ENCODE measurements at places on chromosomes 12 and 14.
A peak's percentile ranks its signal among the peaks of the same experiment; 100 is the strongest.

GRCh38 chr14:20905676-20906075, 14.5 kb downstream of the RNASE3 start:
- peaks cover 9% of the 10 kb centered on the region for H3K27me3 ChIP-seq
- DNase-seq, result no peak
- peaks cover 1% of the 10 kb centered on the region for H3K36me3 ChIP-seq

DNA sequence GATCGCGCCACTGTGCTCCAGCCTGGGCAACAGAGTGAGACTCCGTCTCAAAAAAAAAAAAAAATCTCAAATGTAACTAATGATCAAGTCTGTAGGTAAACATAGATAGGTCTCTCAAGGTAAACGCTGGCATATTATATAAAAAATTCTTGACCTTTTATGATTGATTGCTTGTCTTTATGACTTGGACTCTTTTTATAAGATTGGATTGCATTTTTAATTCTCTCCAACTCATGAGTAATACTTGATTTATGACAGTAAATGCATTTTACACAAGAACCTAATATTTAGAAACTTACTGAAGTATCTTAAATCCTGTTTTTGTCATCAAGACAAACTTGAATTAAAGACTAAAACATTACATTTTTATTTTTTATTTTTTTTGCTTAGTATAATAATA, 16.1 kb downstream of the ARF6 start:
- H3K4me3 ChIP-seq, result no peak overlapping the region
- no peaks in the 10 kb centered on the region for H3K27me3 ChIP-seq
- DNase-seq, result no peak

GRCh38 chr12:9740106-9740750, 7.3 kb upstream of the CLECL1 start:
- H3K27me3 ChIP-seq, result no peaks in the 10 kb centered on the region
- peaks cover 47% of the 10 kb centered on the region for H3K4me1 ChIP-seq
- peaks cover 7% of the 10 kb centered on the region for H3K36me3 ChIP-seq

DNA sequence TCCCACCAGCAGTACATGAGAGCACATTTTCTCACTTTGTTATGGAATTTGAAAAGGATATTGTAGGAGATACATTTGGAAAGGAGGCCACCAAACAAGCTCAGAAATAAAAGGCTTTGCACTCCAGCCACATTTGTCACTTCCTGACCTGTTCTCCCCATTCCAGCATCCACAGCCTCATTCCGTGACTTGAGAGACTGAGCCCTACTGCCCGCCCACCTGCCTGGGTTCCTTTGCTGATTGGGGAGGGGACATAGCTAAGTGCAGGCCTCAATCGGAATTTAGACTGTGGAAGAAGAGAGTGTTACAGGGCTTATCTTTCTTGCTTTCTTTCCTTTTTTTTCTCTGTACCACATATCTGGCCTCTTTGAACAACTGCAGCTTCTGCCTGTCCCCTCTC, 735.4 kb upstream of the TMEM132C start:
- no peak overlapping the region for H3K4me3 ChIP-seq
- no peak overlapping the region for H3K27ac ChIP-seq
- H3K27me3 ChIP-seq, result no peaks in the 10 kb centered on the region
- no peaks in the 10 kb centered on the region for H3K4me1 ChIP-seq
- H3K36me3 ChIP-seq, result no peaks in the 10 kb centered on the region

GRCh38 chr14:99514552-99515300, 33.5 kb downstream of the CCNK start:
- no peak overlapping the region for H3K27ac ChIP-seq
- no peaks in the 10 kb centered on the region for H3K27me3 ChIP-seq

DNA sequence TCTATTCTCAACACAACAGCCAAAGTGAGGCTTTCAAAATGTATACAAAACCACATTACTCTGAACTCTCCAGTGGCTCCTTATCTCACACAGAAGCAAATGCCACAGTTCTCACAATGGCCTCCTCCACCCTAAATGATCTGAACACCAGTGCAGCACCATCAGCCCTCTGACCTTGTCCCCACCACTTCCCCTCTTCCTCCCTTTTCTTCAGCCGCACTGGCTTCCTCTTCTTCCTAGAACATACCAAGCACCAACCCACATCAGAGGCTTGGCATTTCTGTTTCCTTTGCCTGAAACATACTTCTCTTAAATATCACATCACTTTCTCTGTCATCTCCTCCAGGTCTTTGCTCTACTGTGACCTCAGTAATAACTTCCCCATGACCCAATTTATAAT, 66.3 kb downstream of the GPR135 start:
- DNase-seq, result no peak
- peaks cover 3% of the 10 kb centered on the region for H3K27me3 ChIP-seq
- no peak overlapping the region for H3K27ac ChIP-seq
- H3K4me3 ChIP-seq, result no peak overlapping the region
- H3K4me1 ChIP-seq, result peaks cover 9% of the 10 kb centered on the region
- peaks cover 3% of the 10 kb centered on the region for H3K36me3 ChIP-seq

DNA sequence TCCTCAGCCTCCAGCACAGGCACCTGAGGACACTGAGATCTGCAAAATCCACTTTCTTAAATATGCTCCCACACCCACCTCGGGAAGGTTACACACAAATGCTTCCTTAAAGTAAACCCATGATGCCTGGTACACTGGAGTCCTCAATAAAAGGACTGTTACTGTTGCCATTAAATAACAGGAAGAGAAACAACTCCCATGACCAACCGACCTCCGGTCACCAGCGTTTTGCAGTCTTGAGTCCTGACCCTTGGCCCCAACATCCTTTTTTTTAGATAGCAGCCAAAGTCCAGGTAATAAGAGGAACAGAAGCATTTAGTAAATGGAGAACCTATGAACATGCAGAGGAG, 42.4 kb downstream of the ITPK1 start:
- no peak for DNase-seq
- H3K4me3 ChIP-seq, result peak overlapping the region; percentile 79
- H3K27me3 ChIP-seq, result no peaks in the 10 kb centered on the region
- peak overlapping the region; percentile 80 for H3K27ac ChIP-seq
- peaks cover 2% of the 10 kb centered on the region for H3K36me3 ChIP-seq

- no peak overlapping the region for H3K27ac ChIP-seq
- no peak overlapping the region for H3K4me3 ChIP-seq
- no peak for DNase-seq
- peaks cover 8% of the 10 kb centered on the region for H3K4me1 ChIP-seq
- no peaks in the 10 kb centered on the region for H3K36me3 ChIP-seq
These were observed 6.8 kb upstream of the TEX22 start for GRCh38 chr14:105391541-105391940.

DNA sequence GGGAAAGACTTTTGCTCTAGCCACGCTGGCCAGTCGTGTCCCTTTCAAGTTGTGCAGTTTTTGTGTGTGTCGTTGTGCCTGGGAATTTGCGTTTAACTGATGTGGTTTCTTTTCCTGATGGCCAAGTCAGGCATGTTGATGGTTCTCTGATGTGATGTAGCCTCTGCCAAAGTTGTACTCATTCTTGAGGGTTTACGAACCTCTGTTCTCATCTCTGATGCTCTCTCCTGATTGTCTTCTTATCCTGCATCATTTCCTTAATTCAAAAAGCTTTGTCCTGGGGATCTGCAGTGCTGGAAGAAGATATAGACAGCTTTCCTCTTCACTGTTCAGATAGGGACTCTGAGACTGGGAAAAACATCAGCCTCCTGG, 25.4 kb downstream of the CD9 start:
- peaks cover 1% of the 10 kb centered on the region for H3K36me3 ChIP-seq
- no peak for DNase-seq
- H3K4me3 ChIP-seq, result no peak overlapping the region
- H3K27ac ChIP-seq, result peak overlapping the region; percentile 51
- no peaks in the 10 kb centered on the region for H3K27me3 ChIP-seq
- H3K4me1 ChIP-seq, result peaks cover 16% of the 10 kb centered on the region

DNA sequence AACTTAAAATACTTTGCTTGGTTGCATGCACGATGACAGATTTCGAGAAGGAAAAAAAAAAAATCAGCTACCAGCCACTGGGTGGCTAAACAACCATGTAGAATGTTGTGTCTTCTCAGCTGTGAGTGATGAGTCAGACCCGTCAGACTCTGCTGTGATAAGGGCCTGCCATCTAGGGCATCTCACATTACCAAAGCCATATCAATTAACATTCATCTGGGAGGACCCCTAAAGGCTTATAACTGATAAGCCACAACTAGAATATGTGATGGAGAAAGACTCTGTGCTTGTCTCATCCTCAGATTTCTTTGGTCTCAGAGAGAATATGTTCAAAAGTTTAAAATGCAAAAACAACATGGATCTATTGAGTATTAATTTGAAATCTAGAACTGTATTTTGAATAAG, 111.5 kb downstream of the PAX9 start:
- DNase-seq, result no peak
- H3K27ac ChIP-seq, result no peak overlapping the region
- H3K36me3 ChIP-seq, result no peaks in the 10 kb centered on the region
- no peaks in the 10 kb centered on the region for H3K4me1 ChIP-seq
- H3K4me3 ChIP-seq, result no peak overlapping the region
- no peaks in the 10 kb centered on the region for H3K27me3 ChIP-seq

- H3K36me3 ChIP-seq, result no peaks in the 10 kb centered on the region
- H3K4me1 ChIP-seq, result no peaks in the 10 kb centered on the region
- no peak for DNase-seq
- H3K4me3 ChIP-seq, result no peak overlapping the region
These were observed 18.5 kb upstream of the PLA2G1B start for GRCh38 chr12:120346031-120346430.

DNA sequence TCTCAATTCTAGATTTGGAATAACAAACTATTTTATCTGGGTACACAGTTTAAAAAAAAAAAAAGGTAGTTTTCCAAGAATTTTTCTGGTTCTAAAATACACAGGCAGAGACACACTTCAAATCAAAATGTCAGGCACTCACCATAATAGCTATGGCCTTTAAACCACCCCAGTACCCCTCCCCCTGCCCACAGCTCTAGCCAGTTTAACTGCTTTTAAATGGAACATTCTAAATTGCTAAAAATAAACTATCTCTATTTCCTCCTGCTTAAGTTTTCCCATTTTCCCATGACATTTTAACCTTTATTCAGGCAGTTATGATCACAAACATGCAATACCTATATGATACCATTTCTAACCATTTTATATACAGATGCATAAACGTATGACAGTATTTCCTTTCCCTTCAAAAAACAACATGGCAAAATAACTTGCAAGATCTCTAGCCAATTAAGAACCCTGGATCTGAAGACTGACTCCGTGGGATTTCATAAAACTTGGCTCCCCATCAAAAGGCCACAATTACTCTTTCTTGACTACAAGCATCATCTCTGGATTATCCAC, 46.3 kb downstream of the PPP2R5E start:
- H3K4me1 ChIP-seq, result peaks cover 20% of the 10 kb centered on the region

DNA sequence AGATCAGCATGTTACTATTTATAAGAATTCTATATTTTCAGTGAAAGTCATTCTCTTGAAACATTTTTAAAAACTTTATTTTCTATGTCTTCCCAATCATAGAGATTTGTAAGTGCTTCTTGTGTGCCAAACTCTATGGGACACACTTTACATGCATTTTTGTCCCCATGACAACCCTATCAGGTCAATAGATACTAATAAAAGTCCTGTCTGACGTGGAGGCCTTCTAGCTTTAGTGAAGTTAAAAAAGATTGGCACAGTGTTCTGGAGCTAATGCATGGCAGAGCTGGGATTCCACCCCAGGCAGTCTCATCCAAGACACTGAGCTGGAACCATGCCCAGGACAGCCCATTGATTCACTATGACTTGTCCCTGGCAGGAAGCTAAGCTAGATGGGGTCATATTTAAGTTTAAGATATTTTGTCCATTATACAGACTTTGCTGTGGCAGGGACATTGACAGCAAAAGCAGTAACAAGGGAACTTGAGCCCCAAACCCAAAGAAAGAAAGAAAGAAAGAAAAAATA, 28.1 kb downstream of the TTC6 start:
- no peaks in the 10 kb centered on the region for H3K4me1 ChIP-seq
- peaks cover 1% of the 10 kb centered on the region for H3K27me3 ChIP-seq
- H3K27ac ChIP-seq, result no peak overlapping the region
- H3K4me3 ChIP-seq, result no peak overlapping the region
- no peak for DNase-seq
- no peaks in the 10 kb centered on the region for H3K36me3 ChIP-seq

DNA sequence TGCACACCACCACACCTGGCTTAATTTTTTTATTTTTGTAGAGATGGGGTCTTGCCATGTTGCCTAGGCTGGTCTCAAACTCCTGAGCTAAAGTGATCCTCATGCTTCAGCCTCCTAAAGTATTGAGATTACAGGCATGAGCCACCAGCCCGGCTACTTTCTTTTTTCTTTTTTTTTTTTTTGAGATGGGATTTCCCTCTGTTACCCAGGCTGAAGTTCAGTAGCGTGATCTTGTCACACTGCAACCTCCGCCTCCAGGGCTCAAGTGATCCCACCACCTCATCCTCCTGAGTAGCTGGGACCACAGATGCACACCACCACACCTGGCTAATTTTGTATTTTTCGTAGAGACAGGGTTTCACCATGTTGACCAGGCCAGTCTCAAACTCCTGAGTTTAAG, 51.1 kb downstream of the LIMA1 start:
- H3K36me3 ChIP-seq, result no peaks in the 10 kb centered on the region
- DNase-seq, result no peak
- H3K4me3 ChIP-seq, result no peak overlapping the region
- peaks cover 2% of the 10 kb centered on the region for H3K27me3 ChIP-seq
- no peak overlapping the region for H3K27ac ChIP-seq

DNA sequence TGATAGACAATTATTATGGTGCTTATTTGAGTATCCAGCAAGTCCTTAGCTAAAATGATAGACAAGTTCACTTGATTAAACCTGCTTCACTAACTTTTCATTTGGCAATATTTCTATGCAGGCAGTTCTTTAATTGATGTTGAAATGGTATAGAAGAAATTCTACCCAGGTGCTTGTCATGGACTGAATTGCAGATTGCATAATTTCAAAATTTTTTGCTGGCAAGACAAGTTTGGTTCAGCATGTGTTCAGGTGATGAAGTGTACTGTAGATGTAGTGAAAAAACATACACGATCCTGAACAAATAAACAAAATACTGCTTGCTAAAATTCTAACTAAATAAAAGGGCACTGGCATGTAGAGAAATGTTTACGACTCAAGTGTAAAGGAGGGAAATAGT, 189.0 kb downstream of the FOXA1 start:
- H3K4me1 ChIP-seq, result no peaks in the 10 kb centered on the region
- no peak overlapping the region for H3K4me3 ChIP-seq
- DNase-seq, result no peak
- H3K27ac ChIP-seq, result no peak overlapping the region

- H3K36me3 ChIP-seq, result no peaks in the 10 kb centered on the region
- no peak overlapping the region for H3K27ac ChIP-seq
- no peaks in the 10 kb centered on the region for H3K27me3 ChIP-seq
- no peak overlapping the region for H3K4me3 ChIP-seq
- DNase-seq, result no peak
These were observed 1010.5 kb upstream of the NOVA1 start for GRCh38 chr14:27608377-27608776.

GRCh38 chr12:98417266-98417665, 98.1 kb upstream of the TMPO start:
- H3K27me3 ChIP-seq, result peaks cover 8% of the 10 kb centered on the region
- H3K4me1 ChIP-seq, result no peaks in the 10 kb centered on the region
- no peaks in the 10 kb centered on the region for H3K36me3 ChIP-seq
- no peak overlapping the region for H3K27ac ChIP-seq
- no peak for DNase-seq

Measured in memory B cell (primary cell).